KG1 (cell line): ENCODE measurements at places on chromosomes 12 and 14.

GRCh38 chr12:103955811-103956508, 9.7 kb upstream of the TDG start:
- DNase-seq = no peak

DNA sequence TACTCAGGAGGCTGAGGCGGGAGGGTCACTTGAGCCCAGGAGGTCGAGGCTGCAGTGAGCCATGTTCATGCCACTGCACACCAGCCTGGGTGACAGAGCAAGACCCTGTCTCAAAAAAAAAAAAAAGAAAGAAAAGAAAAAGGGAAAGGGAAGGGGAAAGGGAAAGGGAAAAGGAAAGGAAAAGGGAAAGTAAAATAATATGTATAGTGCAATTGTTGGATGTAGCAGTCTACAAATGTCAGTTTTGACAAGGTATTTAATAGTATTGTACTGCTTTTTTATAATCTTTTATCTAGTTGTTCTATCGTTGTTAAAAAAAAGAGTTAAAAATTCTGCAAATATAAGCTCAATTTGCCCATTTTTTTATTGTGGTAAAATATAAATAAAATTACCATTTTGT, 67.3 kb downstream of the SLC2A13 start:
- DNase-seq = no peak

GRCh38 chr14:90624227-90624626, 192.0 kb downstream of the TTC7B start:
- DNase-seq = no peak

DNA sequence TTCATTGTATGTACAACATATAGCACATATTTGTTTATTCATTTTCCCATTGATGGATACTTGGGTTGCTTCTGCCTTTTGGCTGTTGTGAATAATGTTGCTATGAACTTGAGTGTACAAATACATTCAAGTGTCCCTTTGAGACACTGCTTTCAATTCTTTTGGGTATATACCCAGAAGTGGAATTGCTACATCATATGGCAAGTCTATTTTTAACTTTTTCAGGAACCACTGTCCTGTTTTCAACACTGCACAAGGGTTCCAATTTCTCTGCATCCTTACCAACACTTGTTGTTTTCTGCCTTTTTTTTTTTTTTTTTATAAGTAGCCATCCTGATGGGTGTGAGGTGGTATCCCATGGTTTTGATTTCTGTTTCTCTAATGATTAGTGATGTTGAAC, 15.9 kb downstream of the RBMS2 start:
- DNase-seq = no peak

DNA sequence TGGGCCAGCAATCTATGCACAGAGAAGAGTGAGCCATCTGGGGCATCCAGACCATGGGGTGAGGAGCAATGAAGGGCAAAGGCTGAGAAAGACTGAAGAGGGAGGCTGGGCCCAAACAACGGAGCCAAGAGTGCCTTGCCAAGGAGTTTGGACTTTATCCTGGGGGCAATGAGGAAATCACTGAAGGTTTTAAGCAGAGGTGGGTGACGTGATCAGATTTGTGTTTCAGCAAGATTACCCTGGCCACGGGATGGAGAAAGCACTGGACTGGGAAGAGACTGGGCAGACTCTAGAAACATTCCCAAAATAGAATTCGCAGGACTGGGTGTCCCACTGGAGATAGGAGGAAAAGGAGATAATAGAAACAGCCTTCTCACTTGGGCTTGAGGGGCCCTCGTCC, 65.3 kb downstream of the DPF3 start:
- DNase-seq = no peak
